Left lobe of liver (tissue), 2 donors: ENCODE measurements at places on chromosomes 7 and 10. TPM values are rescaled to one million over a fixed set of nuclear protein-coding genes. Genes with fewer than 3 reads are reported as not detected.

DNA sequence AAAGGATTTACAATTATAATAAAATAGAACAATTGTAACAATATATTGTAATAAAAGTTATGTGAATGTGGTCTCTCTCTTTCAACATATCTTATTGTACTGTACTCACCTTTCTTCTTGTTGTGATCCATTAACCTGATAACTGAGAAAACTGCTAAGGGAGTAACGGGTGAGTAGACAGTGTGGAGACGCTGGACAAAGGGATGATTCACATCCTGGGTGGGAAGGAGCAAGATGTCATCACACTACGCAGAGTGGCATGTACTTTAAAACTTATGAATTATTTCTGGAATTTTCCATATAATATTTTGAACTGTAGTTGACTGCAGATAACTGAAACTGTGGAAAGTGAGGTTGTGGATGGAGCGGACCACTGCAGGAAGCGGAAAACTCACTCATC is 91.2 kb upstream of the PLPP4 start:
- DNase-seq = no peak

GRCh38 chr10:99678921-99679320 is 19.6 kb downstream of the ENTPD7 start:
- no peak for DNase-seq

GRCh38 chr7:35728412-35729060 is 33.6 kb upstream of the HERPUD2 start:
- no peak for DNase-seq

DNA sequence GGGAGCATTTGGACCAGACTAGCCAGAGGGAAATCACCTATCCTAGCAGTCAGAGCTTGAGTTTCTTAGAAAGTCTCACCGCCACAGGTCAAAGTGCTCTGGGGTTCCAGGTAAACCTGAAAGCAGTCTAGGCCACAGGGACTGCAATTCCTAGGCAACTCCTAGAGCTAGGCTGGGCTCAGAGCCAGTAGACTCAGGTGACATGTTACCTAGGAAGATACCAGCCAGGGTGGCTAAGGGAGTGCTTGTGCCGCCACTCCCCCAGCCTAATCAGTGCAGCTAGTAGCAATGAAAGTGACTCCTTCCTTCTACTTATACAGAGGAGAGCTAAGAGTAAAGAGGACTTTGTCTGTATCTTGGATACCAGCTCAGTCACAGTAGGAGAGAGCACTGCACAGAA is 348.7 kb upstream of the HPS1 start:
- DNase-seq = no peak

- no peak for DNase-seq
These were observed 434.3 kb upstream of the C7orf33 start for GRCh38 chr7:148156233-148156632.

- DNase-seq = no peak
These were observed 109.0 kb downstream of the JAZF1 start for GRCh38 chr7:28071570-28071969.

GRCh38 chr7:125391921-125392320 is 462.3 kb upstream of the POT1 start:
- no peak for DNase-seq

- no peak for DNase-seq
These were observed 32.7 kb upstream of the RABGEF1 start for GRCh38 chr7:66707825-66708224.

GRCh38 chr10:120969219-120969645 is 118.1 kb downstream of the WDR11 start:
- no peak for DNase-seq

GRCh38 chr10:101379663-101380352 is 25.8 kb downstream of the BTRC start:
- DNase-seq = no peak

- DNase-seq = no peak
These were observed 512.8 kb upstream of the GALNT17 start for GRCh38 chr7:70619130-70619529.

- no peak for DNase-seq
These were observed 146.1 kb downstream of the CCDC71L start for GRCh38 chr7:106514881-106515280.

- DNase-seq = no peak
These were observed 674 bp upstream of the FRA10AC1 start for GRCh38 chr10:93703066-93703465.

- DNase-seq = no peak
These were observed 34.2 kb upstream of the TCERG1L start for GRCh38 chr10:131345691-131346090.

- no peak for DNase-seq
These were observed 72.0 kb downstream of the DGKI start for GRCh38 chr7:137774793-137775201.

IGF2BP3 gene
- 0.78 TPM for total RNA-seq

ANK3 gene
- total RNA-seq = 13.4 TPM

WDR37 gene
- 8.5 TPM for total RNA-seq
